Activated naive CD4-positive, alpha-beta T cell treated with Interleukin-2 at 50 U/mL for 16 hours (primary cell): ENCODE measurements at places on chromosomes 2 and 18.

DNA sequence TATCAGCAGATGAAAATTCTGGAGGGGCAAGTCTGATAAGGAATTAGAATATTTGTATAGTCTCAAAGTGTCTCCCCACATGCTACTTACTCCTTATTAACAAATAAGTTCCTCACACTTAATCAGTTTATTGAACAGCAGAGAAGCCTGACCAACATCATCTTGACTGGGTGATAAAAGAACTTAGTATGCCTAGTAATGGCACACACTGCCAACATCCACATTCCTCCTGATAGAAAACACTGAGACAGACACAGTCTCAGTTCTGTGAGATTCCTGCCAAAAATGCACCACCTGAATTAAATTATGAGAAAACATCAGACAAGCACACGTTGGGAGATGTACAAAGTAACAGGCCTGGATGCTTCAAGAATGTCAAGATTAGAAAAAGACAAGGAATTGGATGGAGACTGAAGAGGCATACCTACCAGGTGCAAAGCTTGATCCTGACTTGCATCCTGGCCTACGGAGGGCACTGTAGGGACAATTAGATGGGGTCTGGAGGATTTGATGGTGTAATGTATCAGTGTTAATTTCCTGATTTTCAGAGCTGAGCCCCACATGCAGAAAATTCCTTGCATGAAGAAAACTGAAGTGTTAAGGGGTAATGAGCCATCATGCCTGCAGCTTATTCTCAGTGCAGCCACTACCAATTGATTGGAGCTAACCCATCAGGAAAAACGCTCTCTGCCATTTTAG lies 200.4 kb upstream of the SH3BP4 start:
- DNase-seq, result no peak

DNA sequence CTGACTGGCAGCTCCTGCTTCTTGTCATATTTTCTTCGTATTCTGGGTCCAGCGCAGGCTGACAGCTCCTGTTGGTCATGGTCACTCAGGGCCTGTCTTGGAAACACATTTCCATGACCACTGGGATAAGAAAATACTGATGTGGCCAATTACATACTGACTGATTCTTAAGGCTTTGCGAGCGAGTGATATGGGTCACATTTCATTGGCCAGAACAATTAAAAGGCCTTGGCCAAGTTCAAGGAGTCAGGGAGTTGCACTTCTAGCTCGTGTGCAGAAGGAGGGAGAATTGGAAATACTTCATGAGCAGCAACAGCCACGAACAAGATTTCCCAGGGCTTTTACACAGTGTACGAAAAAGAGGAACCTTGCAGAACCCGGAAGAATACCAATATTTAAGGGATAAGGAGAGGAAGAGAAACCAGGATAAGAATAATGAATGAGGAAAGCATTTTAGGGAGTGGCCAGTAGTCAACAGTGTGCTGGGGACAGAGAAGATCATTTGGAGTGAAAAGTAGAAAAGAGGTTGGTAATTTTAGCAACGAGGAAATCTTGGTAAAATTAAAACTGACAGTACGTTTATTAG lies 149.5 kb downstream of the ATP9B start:
- no peak for DNase-seq

GRCh38 chr18:36819621-36820020 lies 9.2 kb downstream of the TPGS2 start:
- no peak for DNase-seq

DNA sequence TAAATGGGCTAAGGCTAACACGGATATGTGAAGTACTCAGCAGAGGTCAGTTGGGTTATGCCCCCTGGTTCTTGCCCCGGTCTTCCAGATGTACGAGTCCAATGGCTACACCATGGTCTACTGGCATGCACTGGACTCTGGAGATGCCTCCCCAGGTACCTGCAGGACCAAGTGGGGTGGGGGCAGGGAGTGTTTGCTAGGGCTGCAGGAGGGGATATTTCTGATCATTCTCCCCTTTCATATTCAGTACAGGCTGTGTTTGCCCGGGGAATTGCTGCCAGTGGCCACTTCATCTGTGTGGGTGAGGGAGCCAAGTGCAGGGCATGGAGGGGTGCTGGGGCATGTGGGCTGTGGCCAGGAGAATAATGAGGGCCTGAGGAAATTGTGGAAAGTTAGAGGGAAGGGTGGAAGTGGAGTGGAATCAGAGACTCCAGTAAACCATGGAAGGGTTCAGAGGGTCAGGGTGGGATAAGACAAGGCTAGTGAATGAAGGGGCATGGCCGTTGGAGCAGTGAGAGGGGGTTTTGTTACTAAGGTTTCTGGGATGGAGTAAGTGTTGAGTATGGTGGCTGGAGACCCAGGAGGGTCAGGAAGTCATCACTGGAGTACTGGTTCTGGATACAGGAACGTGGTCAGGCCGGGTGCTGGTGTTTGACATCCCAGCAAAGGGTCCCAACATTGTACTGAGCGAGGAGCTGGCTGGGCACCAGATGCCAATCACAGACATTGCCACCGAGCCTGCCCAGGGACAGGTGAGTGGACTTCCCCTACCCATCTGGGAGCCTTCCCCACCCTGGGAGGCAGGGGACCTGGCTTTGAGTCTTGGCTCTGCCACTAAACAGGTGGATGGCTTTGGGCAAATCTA lies 1.9 kb downstream of the WDR54 start:
- no peak for DNase-seq

GRCh38 chr2:192155511-192156118 lies 39.1 kb downstream of the TMEFF2 start:
- DNase-seq, result no peak

- DNase-seq, result no peak
Observed at GRCh38 chr2:74244286-74244685, 45.9 kb downstream of the MTHFD2 start.

- no peak for DNase-seq
Observed at GRCh38 chr18:63700501-63700900, 2.3 kb upstream of the SERPINB11 start.

DNA sequence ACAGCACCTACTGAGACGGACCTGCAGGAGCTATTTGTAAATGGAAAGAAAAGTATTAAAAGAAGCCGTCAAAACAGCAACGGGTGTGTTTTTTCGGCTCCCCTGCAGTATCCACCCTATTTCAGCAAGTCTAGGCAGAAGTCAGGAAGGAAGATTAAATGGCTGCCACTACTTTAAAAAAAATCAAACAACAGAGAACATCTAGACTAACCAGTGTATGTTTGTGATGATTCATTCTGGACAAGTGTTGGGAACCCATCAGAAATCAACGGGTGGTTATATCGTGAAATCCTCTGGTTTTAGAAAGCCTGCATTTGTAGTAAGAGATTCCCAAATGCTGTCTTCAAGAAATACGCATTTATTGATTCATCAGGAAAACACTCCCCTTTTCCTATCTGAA lies 9.0 kb downstream of the PMAIP1 start:
- no peak for DNase-seq

DNA sequence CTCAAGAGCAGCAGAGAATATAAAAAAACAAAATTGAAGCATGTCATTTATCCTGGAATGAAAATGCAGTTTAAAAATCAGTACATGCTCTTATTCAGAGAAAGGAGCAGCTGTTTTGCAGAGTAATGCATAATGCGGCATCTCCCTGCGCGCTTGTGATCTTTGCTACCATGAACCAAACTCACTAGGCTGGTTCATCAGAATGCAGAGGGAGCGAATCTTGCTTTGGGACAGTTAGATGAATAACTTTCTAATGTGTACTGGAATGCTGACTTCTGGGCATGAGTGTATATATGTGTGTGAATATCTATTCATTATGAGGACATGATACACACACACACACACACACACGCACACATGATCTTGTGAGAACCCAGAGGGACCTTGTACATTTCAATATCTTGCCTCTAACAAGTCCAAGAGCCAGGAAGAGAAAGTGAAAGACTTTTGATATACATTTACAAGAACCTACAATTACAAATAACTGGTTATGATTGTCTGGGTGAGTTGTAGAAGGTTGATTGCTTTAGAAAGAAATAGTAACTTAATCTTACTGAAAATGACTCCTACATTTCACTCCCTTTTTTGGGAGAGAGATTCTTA lies 54.1 kb upstream of the THOC1 start:
- DNase-seq, result no peak

- no peak for DNase-seq
Observed at GRCh38 chr18:50986360-50987087, 18.7 kb downstream of the ELAC1 start.

- DNase-seq, result no peak
Observed at GRCh38 chr18:75400366-75400765, 27.1 kb downstream of the SMIM21 start.

- DNase-seq, result no peak
Observed at GRCh38 chr18:58080451-58080850, 36.4 kb downstream of the NEDD4L start.

DNA sequence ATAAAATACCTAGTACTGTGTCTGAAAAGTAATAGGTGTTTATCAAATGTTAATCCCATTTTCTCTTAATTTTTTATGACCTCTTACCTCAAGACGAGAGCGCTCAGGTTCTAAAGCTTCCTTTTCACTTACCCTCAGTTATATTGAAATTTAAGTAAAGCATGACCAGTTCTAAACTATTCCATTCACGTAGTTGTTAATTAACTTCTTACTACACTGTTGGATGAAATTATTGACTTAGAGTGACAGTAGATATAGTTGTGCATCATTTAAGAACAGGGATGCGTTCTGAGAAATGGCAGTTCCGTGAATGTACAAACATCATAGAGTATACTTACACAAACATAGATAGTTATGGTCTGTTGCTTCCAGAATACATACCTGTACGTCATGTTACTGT lies 20.1 kb upstream of the HTR2B start:
- DNase-seq, result no peak

DNA sequence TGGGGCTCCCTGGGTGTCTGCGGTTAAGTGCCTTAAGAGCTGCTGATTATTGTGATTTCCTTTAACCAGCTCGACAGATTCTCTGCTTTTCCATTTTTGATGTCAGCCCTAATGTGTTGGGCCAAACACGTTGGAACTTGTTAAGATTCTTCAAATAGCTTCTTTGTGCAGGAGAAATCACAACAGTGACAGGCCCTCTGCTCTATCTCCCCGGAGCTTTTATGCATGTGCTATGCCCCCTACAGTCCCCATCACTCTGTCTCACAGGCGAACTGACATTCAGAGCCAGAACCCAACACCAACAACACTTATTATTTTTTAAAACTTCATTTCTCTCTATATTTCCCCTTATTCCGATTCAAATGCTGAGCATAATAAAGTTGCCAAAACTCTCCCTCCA lies 371.7 kb upstream of the CELF4 start:
- DNase-seq, result no peak

- DNase-seq, result no peak
Observed at GRCh38 chr2:44663471-44664073, 277.9 kb upstream of the SIX3 start.

- DNase-seq, result no peak
Observed at GRCh38 chr2:148906124-148906523, 31.1 kb downstream of the KIF5C start.

GRCh38 chr2:118807668-118808428 lies 39.6 kb downstream of the EN1 start:
- DNase-seq, result no peak

DNA sequence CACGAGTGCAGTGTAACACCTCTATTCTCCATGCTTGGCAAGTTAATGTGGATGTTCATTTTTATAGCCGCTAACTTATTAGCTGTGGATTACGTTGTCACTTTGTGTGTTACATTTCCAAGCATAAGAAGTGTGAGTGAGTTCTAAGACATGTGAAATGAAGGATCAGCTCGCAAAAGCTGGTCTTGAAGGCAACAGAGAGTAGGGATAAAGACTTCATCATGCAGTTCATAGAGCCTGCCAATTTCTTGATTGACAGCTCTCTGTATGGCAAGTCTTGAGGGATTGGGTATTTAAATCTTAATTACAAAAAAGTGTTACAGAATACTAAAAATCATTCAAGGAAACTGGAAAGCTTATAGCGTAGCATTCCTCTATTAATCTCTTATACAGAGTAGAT lies 25.8 kb upstream of the DPP4 start:
- DNase-seq, result no peak

DNA sequence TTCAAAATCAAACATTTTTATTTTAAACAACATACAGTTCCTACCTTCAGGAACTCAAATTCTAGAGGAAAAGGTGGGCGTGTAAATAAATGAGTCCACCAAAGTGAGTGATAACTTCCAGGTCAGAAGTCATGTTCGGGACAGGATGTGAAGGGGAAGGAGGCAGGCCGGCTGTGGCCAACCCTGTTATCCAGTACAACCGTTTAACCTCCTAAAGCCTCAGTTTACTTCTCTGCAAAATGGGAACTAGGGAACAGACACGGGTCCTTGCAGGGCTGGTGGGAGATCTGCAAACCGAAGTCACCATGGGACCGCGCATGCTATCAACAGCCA lies 373 bp downstream of the EIPR1 start:
- DNase-seq, result no peak

DNA sequence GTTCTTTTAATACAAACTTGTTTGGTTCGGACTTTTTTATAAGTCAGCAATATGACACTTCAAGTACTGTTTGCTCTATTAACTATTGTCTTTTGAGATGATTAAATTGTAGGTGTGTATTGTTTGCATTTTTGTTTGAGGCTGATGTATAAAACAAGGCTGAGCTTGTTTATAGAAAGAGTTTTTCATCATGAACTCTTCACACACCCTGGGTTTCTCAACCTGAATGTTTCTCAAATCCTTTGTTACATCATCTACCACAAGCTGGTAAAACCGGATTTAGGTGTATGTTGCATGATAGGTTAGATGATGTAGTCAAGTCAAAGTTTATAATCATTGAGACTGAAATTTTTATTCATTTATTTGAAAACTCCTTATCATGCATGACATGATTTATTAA lies 335.2 kb upstream of the LRATD1 start:
- no peak for DNase-seq

GRCh38 chr2:47818777-47819176 lies 35.8 kb downstream of the MSH6 start:
- no peak for DNase-seq

DNA sequence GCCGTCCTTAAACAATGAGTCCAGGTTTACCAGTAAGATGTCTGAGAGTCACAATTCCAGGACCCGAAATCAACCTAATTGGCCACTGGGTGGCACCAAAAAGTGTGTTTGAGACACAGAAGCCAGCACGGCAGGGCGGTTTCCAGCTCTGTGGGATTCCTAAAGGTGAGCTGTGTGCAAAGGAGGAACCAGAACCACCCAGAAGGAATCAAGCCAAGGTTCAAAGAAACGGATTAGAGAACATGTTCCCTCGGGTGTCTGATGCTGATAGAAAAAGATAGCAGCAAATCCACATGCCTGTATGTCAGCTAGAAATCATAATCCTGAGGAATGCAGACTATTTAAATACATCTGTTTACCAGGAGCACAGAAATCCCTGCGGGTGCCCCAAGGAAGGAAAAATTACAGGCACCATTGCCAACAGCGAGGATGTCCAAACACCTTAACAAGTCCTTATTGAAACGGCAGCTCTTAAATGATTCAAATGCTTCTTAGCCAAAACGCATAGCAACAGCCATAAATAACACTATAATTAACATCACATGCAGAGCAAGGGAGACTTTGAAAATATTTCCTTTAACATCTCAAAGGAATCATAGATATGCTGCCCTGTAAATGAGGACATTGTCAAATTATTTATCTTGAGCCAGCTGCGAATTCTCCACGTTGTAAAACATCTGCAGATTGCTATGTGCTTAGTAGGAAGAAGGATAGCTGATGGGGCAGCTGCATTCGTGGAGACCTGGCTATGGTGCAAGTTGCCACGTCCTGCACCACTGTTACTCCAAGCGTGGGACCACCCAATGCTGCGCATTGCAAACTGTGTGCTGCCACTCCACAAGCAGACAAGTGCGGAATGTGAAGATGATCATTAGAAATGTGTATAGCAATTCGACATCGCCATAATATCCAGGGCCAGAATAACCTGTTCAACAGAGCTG lies 318.7 kb upstream of the NCKAP5 start:
- DNase-seq, result peak; percentile 53

- no peak for DNase-seq
Observed at GRCh38 chr2:105937498-105938097, 192.9 kb downstream of the NCK2 start.
